ENCODE measurements at places on chromosomes 2 and 18.

DNA sequence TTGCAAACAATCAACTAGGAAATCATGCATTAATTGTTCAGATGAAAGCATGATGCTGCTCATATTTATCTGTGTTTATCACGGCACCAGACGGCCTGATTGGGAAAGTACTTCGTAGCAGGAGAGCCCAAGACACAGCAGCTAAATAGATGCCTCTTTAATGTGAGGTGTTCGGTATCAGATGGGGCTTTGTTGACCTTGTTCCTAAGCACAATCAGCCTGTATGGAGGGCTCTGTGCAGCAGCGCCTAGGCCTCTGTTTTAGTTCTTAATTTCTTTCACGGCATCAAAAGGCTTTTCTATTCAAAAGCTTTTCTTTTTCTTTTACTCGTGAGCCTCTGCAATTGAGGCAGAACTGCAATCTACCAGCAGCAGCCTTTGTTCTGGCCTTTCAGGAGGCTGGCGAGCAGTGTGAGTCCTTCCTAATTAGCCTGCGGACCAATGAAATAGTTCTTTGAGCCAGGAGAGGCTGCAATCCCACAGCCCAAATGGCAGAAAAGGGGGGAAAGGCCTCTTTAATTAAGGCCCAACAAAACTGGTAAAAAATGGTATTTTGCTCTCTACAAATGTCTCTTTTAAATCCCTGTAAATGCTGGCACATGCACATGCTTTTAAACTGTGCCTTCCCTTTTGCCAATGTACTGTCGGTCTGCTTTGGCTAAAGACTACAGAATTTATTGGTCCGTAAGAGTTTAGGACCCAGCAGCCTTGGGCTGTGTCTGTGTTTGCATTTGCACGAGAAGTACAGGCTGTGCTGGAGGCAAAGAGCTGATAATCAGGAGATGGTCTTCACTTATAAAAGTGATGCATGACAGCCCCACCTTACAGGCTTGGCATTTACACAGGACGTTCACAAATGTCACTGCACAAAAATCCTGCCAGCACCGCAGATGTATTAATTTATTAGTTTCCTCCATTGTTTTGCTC is 159.6 kb downstream of the RND3 start:
- DNase-seq = no peak

DNA sequence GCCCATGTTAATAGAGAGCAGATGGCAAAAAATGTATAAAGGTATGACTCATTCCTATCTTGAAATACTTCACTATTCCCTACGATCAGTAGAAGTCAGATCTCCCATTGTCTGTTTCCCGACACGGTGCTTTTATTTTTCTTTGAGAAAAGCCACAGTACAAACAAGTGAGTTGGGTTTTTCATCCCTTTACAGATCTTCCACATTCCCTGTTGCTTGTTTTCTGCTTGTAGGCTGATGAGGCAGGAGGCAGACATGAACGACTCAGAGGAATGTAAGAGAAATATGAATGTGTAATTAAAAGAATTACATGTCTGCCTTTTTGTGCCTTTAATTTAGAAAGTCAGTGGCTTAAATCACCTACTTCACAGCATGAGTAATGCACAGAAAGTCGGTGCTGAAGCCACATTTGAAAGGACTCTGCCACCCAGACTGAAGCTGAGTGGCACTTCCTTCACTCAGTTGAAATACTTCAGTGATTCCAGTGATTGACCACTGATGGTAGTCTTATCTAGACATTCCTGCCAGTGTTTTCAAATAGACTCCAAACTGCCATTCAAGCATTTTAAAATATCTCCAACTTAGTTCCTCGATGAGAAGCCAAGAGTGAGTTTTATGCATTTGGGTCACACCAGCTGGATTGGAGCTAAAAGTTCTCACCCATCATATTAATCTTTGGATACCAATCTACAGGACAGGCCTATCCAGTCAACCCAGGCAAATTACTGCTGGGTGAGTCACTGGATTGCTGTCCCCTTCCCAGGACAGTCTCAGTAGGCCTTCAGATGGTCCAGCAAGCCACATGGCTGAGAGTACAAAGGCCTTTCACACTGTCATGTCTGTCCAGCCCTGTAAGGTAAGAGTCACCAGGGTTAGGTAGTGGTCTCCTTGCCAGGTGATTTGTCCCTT is 79.0 kb downstream of the COLEC12 start:
- DNase-seq = no peak

- DNase-seq = no peak
Measured at GRCh38 chr2:176079831-176080539, 3.8 kb downstream of the EVX2 start.

DNA sequence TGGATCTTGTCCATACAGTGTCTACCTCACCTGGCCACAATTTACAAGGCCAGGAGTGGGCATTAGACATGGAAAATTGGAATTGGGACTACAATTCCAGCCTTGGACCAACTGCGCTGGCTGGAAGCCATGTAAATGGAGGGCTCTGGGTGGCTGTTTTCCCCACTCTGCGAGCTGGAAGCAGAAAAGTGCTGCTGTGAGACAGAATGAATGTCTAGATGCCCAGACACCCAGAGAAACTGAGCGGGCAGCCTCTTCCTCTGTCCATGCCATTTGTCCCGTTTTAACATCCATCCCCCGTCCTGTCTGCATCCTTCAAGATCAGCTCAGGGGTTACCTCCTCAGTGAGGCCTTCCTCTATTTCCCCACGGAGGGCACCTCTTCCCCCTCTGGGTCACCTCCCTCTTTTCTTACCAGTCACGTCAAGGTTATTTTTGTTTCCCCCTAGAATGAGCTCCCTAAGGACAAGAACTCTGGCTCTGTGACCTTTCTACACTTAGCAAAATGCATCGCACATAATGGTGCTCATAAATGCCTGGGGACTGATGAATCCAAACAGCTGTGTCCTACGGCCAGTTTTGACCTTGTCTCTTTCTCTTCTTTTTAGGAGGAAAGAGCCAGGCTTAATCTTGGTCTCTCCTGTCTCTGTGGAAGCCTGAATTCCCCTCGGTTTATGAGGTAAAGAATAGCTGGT is 41.2 kb downstream of the MCFD2 start:
- DNase-seq = no peak

GRCh38 chr2:16021611-16022363 is 81.4 kb downstream of the MYCN start:
- no peak for DNase-seq

- DNase-seq = peak; percentile 31
Measured at GRCh38 chr2:64799592-64800252, 146.0 kb upstream of the SERTAD2 start.

- DNase-seq = no peak
Measured at GRCh38 chr2:218137514-218137913, 11.7 kb downstream of the CXCR2 start.

DNA sequence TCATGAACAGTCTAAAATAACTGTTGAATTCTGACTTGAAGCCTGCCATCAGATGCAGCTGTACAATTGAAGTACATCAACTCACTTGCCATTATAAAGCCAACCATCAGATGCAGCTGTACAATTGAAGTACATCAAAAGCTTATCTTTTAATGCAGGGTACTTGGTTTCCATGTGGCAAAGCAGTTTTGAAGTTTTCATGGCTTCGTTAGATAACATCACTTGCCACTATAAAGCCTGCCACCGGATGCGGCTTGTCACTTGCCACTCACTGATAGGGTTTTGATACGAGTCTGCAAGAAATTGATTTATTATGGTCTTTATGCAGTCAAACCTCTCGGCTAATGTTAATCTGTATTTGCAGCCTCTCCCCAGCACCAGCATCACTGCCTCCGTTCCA is 1605.8 kb downstream of the SUCLG1 start:
- no peak for DNase-seq

DNA sequence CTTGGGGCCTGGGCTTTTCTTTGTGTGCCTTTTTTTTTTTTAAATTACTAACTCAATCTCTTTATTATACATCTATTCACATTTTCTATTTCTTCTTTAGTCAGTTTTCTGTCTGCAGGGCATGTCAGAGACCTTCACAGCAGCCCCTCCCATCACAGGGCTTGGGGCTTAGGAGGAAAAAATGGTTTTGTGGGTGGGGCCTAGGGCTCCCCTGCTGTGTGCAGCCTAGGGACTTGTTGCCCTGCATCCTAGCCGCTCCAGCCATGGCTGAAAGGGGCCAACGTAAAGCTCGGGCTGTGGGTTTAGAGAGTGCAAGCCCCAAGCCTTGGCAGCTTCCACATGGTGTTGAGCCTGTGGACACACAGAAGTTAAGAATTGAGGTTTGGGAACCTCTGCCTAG is 13.8 kb downstream of the ZSCAN30 start:
- DNase-seq = no peak

Data from amniotic epithelial cell (primary cell).